ENCODE measurements at places on chromosomes 5 and 9. TPM values are rescaled to one million over a fixed set of nuclear protein-coding genes. Genes with fewer than 3 reads are reported as not detected.

GLDC gene
- total RNA-seq, result 0.33 TPM

DND1 gene
- 0.13 TPM for total RNA-seq

PIP5K1B gene
- total RNA-seq, result 0.13 TPM

IL31RA gene
- 0.76 TPM for total RNA-seq

GADD45G gene
- 0.36 TPM for total RNA-seq

C9orf43 gene
- total RNA-seq, result 0.13 TPM

GDA gene
- total RNA-seq, result not detected

PCDHA1 gene
- total RNA-seq, result not detected

PCDH1 gene
- 6.3 TPM for total RNA-seq

CATSPER3 gene
- 0.10 TPM for total RNA-seq

BAAT gene
- 0.07 TPM for total RNA-seq

GABRG2 gene
- not detected for total RNA-seq

MED10 gene
- 8.7 TPM for total RNA-seq

CCDC192 gene
- total RNA-seq, result not detected

CDKN2B-AS1 gene
- total RNA-seq, result 1.3 TPM

OSMR gene
- 241 TPM for total RNA-seq

TXNDC8 gene
- total RNA-seq, result not detected

GRXCR2 gene
- total RNA-seq, result not detected

PDCD1LG2 gene
- total RNA-seq, result 22.8 TPM

ZNF883 gene
- total RNA-seq, result 3.3 TPM

WDR38 gene
- not detected for total RNA-seq

Measured in smooth muscle cell of the pulmonary artery (primary cell).